ENCODE measurements at places on chromosomes 4 and X.

GRCh38 chr4:54909961-54910360 lies 215.4 kb downstream of the KDR start:
- DNase-seq = no peak

DNA sequence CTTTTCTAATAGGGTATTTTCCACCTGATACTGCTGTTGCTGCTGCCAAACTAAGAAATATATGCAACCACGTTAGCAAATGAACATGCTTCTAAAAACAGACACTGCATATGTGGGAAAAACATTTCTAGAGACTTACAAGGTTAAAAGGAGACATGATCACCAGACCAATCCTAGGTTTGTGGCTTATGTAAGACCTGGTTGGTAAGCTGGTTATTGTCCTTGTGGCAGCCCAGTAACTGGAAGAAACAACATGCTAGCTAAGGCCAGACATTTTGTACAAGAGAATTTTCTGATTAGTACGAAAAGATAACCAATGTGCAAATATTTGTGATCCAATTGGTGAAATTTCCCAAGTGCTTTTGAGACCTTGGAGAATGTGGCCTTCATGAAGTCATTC lies 112.0 kb downstream of the AFF2 start:
- DNase-seq = no peak

- no peak for DNase-seq
Observed at GRCh38 chrX:42129022-42129940, 205.9 kb upstream of the CASK start.

DNA sequence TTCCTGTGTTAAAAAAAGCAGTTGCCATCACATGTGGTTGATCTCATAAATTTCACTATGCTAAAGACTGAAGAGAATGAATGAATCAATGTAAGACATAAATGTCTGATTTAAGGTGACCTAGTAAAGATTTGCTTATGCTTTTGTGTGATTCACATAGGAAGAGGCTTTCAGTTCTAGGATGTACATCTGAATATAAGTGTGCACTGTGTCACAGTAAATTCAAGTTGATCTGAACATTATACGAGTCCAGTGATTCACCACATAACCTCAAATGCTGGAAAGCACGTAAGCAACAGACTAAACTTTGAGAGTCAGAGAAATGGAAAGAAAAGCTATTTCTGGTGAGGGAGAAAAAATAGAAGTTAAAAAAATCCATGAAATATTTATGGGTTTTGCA lies 567.9 kb downstream of the EPHA5 start:
- no peak for DNase-seq

DNA sequence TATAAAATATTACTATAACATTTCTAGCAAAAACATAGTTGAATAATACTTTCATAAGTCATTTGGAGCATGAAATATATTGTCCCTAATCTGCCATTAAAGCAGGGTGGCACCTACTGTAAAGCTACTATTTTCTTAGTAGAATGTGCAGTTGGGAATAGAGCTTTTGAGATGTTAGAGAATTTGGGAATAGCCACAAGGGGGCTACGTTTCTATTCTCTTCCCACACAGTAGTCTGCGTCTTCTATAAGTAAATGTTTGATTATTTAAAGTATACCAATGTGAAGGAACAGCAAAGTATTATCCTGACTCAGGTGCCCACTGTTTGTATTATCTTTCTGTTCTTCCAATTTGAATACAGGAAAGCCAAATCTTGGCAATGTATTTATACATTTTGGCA lies 323.2 kb upstream of the GIMD1 start:
- DNase-seq = no peak

- DNase-seq = no peak
Observed at GRCh38 chr4:53777244-53777984, 186.1 kb upstream of the LNX1 start.

GRCh38 chr4:34046580-34046979 lies 2197.7 kb downstream of the ARAP2 start:
- no peak for DNase-seq

- DNase-seq = no peak
Observed at GRCh38 chrX:118802857-118803256, 20.8 kb upstream of the ZCCHC12 start.
